ENCODE measurements at places on chromosomes 5 and 9. TPM values are rescaled to one million over a fixed set of nuclear protein-coding genes. Genes with fewer than 3 reads are reported as not detected.

- no peaks in the 10 kb centered on the region for H3K27me3 ChIP-seq
- no peak overlapping the region for H3K4me3 ChIP-seq
- H3K36me3 ChIP-seq, result no peaks in the 10 kb centered on the region
- no peak for DNase-seq
- H3K27ac ChIP-seq, result peak overlapping the region; percentile 85
Observed at GRCh38 chr5:57839025-57839424, 356.4 kb upstream of the ACTBL2 start.

- H3K4me3 ChIP-seq, result no peak overlapping the region
- DNase-seq, result no peak
- H3K4me1 ChIP-seq, result no peaks in the 10 kb centered on the region
- H3K27me3 ChIP-seq, result no peaks in the 10 kb centered on the region
- H3K36me3 ChIP-seq, result no peaks in the 10 kb centered on the region
- no peak overlapping the region for H3K27ac ChIP-seq
Observed at GRCh38 chr5:53453898-53454718, 26.3 kb upstream of the FST start.

- DNase-seq, result no peak
- H3K36me3 ChIP-seq, result peaks cover 15% of the 10 kb centered on the region
- H3K27me3 ChIP-seq, result no peaks in the 10 kb centered on the region
- H3K27ac ChIP-seq, result no peak overlapping the region
- H3K4me3 ChIP-seq, result no peak overlapping the region
- no peaks in the 10 kb centered on the region for H3K4me1 ChIP-seq
Observed at GRCh38 chr5:135371622-135372232, 27.3 kb downstream of the MACROH2A1 start.

GRCh38 chr5:67795781-67796477 lies 419.6 kb upstream of the PIK3R1 start:
- H3K27ac ChIP-seq, result no peak overlapping the region
- DNase-seq, result no peak
- no peak overlapping the region for H3K4me3 ChIP-seq
- H3K27me3 ChIP-seq, result no peaks in the 10 kb centered on the region
- no peaks in the 10 kb centered on the region for H3K4me1 ChIP-seq

- H3K4me3 ChIP-seq, result no peak overlapping the region
- no peaks in the 10 kb centered on the region for H3K27me3 ChIP-seq
- no peaks in the 10 kb centered on the region for H3K36me3 ChIP-seq
- H3K4me1 ChIP-seq, result peaks cover 8% of the 10 kb centered on the region
- DNase-seq, result no peak
Observed at GRCh38 chr9:33143241-33143661, 23.9 kb downstream of the B4GALT1 start.

DNA sequence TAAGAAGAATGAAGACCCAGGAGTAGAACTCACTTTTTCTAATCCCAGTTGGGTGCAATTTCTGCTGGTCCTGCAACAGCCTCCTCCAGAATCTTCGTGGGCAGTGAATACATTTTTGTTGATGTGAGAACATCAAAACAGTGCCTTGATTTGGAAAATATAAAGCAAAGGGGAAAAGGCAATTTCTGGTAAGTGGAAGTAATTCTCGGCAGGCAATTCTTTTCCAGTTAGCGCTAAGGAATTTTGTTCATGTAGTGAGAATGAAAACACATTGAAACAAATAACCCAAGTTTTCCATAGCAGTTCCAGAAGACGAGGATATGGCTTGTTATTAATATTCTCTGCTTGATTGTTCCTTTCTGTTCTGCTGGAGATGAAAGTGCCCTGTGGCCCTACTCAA lies 178.7 kb downstream of the SPATA31D1 start:
- H3K4me1 ChIP-seq, result no peaks in the 10 kb centered on the region
- no peaks in the 10 kb centered on the region for H3K27me3 ChIP-seq
- H3K27ac ChIP-seq, result no peak overlapping the region
- no peaks in the 10 kb centered on the region for H3K36me3 ChIP-seq
- H3K4me3 ChIP-seq, result no peak overlapping the region
- DNase-seq, result no peak

- no peak overlapping the region for H3K27ac ChIP-seq
- H3K27me3 ChIP-seq, result no peaks in the 10 kb centered on the region
- no peak overlapping the region for H3K4me3 ChIP-seq
- H3K36me3 ChIP-seq, result no peaks in the 10 kb centered on the region
- no peak for DNase-seq
- peaks cover 24% of the 10 kb centered on the region for H3K4me1 ChIP-seq
Observed at GRCh38 chr9:34615132-34615531, 3.2 kb upstream of the RPP25L start.

- no peak overlapping the region for H3K4me3 ChIP-seq
- peak; percentile 50 for DNase-seq
Observed at GRCh38 chr5:123671042-123671441, 159.1 kb downstream of the CSNK1G3 start.

SELENOP gene
- 1.6 TPM for total RNA-seq

- DNase-seq, result no peak
- no peaks in the 10 kb centered on the region for H3K27me3 ChIP-seq
- H3K4me1 ChIP-seq, result peaks cover 3% of the 10 kb centered on the region
- no peaks in the 10 kb centered on the region for H3K36me3 ChIP-seq
Observed at GRCh38 chr5:81665795-81666194, 85.1 kb downstream of the SSBP2 start.

DNA sequence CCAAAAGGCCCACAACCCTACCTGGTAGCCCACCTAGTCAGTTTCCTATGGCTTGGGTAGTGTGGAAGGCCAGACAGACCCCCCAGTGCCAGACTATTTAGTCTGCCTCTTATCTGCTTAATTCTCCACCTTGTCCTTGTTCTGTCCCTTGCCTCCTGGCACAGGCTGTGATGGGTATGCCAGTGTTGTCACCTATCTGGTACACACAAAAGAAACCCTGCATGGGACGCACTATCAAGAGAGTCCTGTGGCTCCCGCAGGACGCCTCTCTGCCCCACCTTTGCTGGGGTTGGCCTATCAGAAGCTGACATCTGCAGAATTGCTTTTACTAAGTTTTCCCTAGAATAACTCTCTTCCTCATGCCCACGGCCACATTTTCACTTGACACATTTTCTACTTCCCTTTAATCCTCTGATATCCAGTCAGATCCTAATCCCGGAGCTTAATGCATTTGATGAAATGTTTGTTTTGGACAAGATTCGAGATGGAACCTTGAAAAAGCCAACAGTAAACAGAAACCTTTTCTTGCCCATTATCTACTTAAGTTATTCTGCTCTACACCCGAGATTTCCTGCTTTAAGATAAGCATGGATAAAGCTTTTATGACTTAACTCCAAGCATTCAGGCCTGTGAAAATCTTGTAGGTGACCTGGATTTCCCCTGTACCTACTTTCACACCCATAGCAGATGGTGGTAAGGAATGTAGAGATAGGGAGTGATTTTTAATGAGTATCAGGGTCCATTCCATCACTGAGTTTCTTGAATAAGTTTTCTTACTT lies 468.5 kb downstream of the ZNF608 start:
- no peak overlapping the region for H3K4me3 ChIP-seq
- no peaks in the 10 kb centered on the region for H3K4me1 ChIP-seq
- no peaks in the 10 kb centered on the region for H3K36me3 ChIP-seq

REEP2 gene
- total RNA-seq, result 6.5 TPM

- peak overlapping the region; percentile 57 for H3K4me3 ChIP-seq
- peak; percentile 83 for DNase-seq
- H3K36me3 ChIP-seq, result no peaks in the 10 kb centered on the region
- peaks cover 22% of the 10 kb centered on the region for H3K4me1 ChIP-seq
- no peaks in the 10 kb centered on the region for H3K27me3 ChIP-seq
- H3K27ac ChIP-seq, result peak overlapping the region; percentile 100
Observed at GRCh38 chr9:37466037-37466709, 923 bp upstream of the ZBTB5 start.

LTC4S gene
- 0.69 TPM for total RNA-seq

DNA sequence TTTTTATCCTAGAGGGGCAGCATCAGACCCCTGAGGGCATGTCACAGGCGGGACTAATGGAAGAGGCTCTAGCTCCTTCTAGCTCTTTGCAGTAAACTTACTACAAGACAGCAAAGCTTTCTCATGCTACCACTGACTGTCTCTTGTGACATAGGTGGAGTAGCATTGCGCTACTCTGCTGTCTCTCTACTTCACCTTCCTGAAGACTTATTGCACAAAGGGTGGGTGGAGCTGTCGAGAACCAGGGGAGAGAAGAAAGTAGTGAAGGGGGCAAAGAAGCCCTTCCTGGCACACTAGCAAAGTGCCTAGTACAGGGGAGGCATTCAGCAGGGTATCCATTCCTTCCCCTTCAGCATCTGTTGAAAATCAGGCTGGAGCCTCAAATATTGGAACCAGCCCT lies 36.1 kb upstream of the NEK6 start:
- no peaks in the 10 kb centered on the region for H3K27me3 ChIP-seq
- no peak for DNase-seq
- no peaks in the 10 kb centered on the region for H3K36me3 ChIP-seq
- no peak overlapping the region for H3K27ac ChIP-seq
- H3K4me1 ChIP-seq, result peaks cover 9% of the 10 kb centered on the region
- no peak overlapping the region for H3K4me3 ChIP-seq

- DNase-seq, result no peak
- H3K36me3 ChIP-seq, result peaks cover 17% of the 10 kb centered on the region
- H3K4me1 ChIP-seq, result no peaks in the 10 kb centered on the region
- H3K27me3 ChIP-seq, result no peaks in the 10 kb centered on the region
Observed at GRCh38 chr5:160092960-160093707, 26.1 kb downstream of the PWWP2A start.

HTR4 gene
- not detected for total RNA-seq

ZDHHC12 gene
- total RNA-seq, result 39.3 TPM
